Activated CD8-positive, alpha-beta memory T cell treated with anti-CD3 and anti-CD28 coated beads for 36 hours (primary cell): ENCODE measurements at places on chromosomes 4 and X. TPM values are rescaled to one million over a fixed set of nuclear protein-coding genes. Genes with fewer than 3 reads are reported as not detected.

The HTN1 gene
- total RNA-seq: not detected

The MAOA gene
- 10.0 TPM for total RNA-seq

The TIGD4 gene
- 0.65 TPM for total RNA-seq

The MFAP3L gene
- total RNA-seq: 2.1 TPM

The MAGEA10 gene
- total RNA-seq: not detected
